ENCODE measurements at places on chromosomes 1 and 21.

GRCh38 chr1:22689505-22689904 is 21.1 kb upstream of the EPHB2 start:
- DNase-seq, result peak; percentile 42

DNA sequence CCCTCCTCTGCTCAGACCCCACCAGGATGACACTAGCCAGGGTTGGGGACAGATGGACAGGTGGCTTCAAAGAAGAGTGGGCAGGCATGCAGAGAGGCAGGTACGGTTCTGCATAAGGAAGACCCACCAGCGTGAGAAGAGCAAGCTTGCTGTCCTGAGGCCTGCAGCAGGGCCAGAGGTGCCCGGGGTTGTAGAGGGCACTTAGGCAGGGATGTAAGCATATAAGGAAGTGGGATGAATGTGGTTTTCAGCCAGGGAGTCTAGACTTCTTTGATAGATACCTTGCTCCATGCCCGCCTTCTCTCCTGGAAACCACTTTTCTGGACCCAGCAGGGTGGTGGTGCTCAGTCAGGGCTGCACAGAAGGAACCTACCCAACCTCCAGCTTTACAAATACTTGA is 1.4 kb downstream of the TTC39A start:
- DNase-seq, result no peak

DNA sequence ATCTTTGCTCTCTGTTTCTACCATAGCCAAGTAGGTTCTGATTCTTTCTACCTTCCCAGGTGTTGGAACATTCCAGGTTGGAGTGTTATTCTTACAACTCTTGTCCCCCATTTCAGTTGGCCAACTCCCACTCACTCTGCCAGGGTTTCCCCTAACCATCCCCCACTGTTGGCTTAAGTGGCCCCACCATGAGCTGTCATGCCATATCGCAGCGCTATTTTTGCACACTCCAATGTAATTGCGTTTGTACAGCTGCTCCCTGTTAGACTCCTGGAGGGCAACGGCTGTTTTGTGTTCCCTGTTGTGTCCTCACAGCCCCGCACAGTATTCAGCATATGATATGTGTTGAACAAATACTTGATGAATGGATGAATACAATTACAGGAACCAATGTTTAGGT is 117.7 kb upstream of the ETS2 start:
- DNase-seq, result no peak

GRCh38 chr1:56527548-56528302 is 51.6 kb downstream of the PLPP3 start:
- no peak for DNase-seq
